Inflammatory macrophage treated with lipopolysaccharide for 1 hour (primary cell): ENCODE measurements at places on chromosomes 2 and 18.

DNA sequence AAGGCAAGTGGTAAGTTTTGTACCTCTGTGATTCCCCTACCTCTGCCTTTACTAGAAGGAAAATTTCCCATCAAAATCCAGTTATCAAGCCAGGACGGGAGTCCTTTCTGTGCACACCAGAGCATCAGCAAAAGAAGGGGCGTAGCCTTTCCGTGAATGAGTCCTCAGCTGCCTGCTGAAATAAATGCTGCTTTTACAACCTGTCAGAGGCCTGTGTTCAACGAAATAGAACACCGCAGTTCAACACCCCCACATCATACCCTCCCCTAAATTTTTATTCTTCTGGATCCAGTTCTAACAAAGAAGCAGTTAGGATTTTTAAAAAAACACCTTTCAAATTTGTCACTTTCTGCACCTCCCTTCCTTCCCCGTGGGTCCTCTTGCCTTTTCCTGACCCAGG lies 135.8 kb downstream of the SETBP1 start:
- DNase-seq = no peak

DNA sequence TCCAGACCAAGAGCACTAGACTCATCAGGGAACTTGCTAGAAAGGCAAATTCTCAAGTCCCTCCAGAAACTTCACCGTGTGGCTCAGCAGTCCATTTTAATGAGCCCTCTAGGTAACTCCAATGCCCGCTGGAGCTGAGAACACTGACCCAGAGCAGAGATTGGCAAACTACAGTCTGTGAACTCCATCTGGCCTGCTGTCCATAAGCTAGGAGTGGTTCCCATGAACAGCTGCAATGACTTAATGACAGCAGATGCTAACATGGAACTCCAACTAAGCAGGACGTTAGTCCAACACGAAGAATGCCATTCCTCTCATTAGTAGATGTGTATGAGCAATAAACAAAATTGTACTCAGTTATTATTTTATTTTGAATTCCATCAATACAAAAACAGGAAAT lies 371.9 kb downstream of the STK39 start:
- no peak for DNase-seq

DNA sequence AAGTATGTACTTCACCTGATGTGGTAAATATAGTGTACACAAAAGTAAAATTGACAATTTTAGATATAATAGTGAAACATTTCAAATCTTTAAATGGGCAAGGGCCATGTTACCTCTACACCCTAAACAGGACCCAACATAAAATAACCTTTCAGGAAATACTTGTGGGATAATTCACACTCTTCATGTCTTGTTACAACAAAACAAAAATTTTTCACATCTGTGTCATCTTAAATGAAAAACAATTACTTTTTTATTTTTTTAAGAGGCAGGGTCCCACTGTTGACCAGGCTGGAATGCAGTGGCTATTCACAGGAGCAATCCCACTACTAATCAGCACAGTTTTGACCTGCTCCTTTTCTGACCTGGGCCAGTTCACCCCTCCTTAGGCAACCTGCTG lies 42.1 kb downstream of the SRBD1 start:
- DNase-seq = no peak

DNA sequence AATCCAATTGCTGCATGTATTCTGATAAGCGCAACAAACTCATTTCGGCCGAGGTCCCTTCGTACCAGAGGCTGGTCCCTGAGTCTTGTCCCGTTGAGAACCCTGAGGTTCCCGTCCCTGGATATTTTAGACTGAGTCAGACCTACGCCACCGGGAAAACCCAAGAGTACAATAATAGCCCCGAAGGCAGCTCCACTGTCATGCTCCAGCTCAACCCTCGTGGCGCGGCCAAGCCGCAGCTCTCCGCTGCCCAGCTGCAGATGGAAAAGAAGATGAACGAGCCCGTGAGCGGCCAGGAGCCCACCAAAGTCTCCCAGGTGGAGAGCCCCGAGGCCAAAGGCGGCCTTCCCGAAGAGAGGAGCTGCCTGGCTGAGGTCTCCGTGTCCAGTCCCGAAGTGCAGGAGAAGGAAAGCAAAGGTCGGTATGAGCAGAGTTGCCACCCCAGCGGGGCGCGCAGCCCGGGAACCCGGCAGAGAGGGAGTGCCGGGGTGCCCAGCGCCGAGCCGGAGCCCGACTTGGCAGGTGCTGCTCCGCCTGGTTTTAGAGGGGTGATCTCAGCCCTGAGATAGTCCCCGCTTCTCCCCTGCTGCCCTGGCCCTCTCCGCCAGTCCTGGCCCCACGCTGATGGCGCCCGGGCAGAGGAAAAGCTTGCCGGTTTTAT lies 714 bp downstream of the HOXD10 start:
- no peak for DNase-seq

GRCh38 chr2:101811226-101812015 lies 113.9 kb downstream of the MAP4K4 start:
- no peak for DNase-seq

DNA sequence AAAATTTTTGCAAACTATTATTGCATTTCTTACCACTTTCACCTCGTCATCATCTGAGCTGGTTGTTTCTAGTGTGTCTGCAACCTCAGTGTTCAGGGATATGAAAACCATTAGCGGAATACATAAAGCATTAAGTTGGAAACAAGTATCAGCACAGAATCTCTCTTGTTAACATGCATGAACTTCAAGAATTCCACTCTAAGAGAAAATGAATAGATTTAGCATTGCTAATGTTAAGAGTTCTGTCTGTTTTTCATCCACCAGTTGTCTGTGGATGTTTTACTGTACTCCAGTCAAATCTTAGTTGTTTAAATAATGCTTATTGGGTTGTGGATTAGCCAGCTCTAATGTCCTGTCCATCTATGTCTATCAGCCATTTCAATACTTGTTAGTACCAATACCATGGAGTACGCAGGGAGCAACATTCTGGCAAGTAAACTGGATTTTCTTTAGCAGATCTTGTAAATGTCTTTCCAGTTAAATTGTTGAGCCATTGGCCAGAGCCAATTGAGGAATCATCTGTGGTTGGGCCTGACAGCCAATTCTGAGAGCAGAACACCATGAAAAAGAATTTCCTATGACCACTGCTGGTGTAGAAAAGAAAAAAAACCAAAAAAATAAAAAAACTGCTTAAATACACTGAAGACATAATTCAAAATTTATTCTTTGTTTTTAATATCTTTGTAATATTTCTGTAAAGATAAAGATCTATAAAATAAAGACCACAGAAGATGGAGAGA lies 82.5 kb downstream of the SLC8A1 start:
- DNase-seq = no peak

DNA sequence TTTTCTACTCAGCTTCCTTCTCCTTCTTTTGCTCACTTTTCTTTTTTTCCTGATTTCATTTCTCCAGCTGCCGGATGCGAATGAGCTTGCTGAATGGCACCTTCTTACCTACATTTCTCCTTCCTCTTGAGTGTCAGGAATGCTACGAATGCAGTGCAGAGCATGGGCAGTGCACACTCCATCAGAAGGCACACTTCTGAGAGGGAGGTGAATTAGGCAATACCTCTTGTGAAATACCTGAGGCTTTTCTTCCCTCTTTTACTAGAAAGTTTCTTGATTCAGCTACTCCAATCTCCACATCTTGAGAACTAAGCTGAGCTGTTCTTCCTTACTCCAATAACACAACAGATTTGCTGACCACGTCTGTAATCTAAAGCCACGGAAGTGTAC lies 51.1 kb downstream of the PLEKHM3 start:
- DNase-seq = peak; percentile 81
